ENCODE measurements at places on chromosomes 4 and X. TPM values are rescaled to one million over a fixed set of nuclear protein-coding genes. Genes with fewer than 3 reads are reported as not detected.

The TAF7L gene
- 0.25 TPM for polyA plus RNA-seq

The PRKX gene
- polyA plus RNA-seq, result 9.0 TPM

The AMBN gene
- polyA plus RNA-seq, result not detected

The SPANXA1 gene
- polyA plus RNA-seq, result not detected

The NDST4 gene
- polyA plus RNA-seq, result 1.0 TPM

The TMEM271 gene
- polyA plus RNA-seq, result not detected

The TBC1D25 gene
- polyA plus RNA-seq, result 8.7 TPM

The IL2RG gene
- 1.5 TPM for polyA plus RNA-seq

The G3BP2 gene
- 152 TPM for polyA plus RNA-seq
